ENCODE measurements at places on chromosomes 13 and 19.

DNA sequence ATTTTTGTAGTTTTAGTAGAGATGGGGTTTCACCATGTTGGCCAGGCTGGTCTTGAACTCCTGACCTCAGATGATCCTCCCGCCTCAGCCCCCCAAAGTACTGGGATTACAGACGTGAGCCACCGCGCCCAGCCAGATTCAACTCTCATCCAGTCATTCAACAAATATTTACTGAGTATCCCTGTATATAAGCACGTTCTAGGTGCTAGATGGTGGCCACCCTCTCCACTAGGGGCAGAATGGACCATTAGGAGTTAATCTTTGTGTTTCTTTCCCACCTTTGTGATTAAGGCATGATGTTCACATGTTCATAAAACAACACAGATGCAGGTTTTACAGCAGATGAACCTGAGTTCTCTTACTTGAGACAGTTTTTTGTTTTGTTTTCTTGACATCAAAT is 7.3 kb downstream of the SHKBP1 start:
- no peak for DNase-seq

GRCh38 chr13:41418027-41418426 is 39.3 kb upstream of the RGCC start:
- no peak for DNase-seq

DNA sequence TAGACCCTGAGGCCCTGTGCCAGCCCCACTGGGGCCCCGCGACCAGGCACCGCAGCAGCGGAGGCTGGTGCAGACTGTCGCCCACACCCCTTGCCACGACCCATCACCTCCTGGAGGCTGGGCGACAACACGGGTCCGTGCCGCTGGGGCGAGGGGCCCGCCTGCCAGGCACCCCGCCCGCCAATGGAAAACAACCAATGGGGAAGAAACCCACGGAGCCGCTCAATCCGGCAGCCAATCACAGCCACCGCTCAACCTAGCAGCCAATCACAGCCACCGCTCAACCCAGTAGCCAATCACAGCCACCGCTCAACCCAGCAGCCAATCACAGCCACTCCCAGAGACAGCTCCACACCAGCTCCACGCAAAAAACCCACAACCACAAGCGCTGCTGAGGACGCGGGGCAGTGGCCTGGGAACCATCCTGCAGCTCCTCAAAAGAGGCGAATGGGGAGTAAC is 29.7 kb downstream of the GPX4 start:
- peak; percentile 72 for DNase-seq

- DNase-seq, result no peak
Measured at GRCh38 chr13:114303700-114304327, 10.5 kb upstream of the CHAMP1 start.

DNA sequence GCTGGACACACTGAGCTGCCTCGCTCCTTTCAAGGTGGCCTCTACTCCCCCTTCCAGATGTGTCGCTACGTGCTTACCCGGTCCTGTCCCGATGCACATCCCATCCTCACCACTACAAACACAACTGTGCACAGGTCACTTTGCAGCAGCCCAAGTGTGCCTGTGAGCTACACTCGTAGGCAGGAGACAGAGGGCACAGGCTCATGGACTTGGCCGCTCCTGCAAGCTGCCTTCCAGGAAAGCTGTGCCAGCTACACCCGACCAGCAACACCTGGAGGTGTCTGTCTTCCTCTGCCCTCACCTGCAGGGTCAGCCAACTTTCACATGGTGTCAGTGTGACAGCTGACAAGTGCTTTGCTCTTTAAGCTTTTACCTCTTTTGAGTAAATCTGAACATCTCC is 15.4 kb downstream of the CARS2 start:
- DNase-seq, result no peak

DNA sequence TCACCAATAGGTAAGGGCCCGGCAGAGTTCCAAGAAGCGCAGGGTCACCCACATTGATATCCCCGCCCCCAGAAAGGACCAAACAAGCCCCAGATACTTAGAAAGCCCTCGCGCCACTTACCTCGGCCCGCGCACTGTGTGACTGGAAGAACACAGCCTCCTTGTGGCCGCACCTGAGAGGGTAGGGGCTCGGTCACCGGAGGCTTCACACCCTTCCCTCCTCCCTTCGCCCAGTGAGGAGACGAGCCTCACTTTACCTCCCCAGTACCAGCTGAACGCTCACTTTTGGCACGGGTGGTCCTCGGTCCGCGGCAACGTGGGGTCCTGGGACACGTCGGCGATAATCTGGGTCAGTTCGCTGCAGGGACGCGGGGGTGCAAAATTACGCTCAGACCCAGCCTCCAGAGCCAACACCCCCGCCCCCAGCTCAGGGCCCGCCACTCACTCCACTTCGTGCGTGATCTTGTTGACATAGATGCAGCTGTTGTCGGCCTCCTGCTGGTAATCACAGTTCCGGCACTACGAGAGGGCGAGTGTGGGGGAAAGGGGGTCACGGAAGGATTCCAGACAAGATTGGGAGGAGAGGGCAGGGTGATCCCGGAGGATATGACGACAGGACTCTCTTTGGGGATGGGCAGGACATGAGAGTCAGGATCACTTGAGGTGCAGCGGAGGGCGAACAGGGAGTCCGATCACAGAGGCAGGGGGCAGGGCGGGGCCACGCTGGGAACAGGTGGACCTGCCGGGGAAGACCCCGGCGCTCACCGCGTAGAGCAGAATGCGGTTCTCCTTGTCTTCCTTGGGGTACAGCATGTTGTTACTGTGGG is 568 bp downstream of the POLR2I start:
- no peak for DNase-seq

- no peak for DNase-seq
Measured at GRCh38 chr13:110382229-110382628, 75.1 kb downstream of the COL4A2 start.

DNA sequence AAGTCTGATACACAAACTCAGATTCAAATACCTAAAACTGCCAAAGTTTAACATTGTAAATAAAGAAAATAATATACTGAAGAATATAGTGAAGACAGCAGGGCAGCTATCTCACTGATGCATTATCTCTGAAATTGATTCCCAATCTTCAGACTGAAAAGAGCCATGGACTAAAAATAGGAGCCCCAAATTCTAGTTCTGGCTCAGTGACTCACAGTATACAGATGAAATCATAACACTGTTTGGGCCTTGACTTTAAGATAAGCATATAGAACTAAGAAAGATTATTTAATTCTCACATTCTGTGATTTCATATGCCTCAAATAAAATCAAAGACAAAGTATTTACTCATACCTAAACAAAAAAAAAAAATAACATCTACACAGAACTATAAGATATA is 53.9 kb downstream of the RBM26 start:
- no peak for DNase-seq
